ENCODE measurements at places on chromosomes 16 and 17.

GRCh38 chr17:78214706-78215061 is 631 bp downstream of the BIRC5 start:
- no peak for DNase-seq

DNA sequence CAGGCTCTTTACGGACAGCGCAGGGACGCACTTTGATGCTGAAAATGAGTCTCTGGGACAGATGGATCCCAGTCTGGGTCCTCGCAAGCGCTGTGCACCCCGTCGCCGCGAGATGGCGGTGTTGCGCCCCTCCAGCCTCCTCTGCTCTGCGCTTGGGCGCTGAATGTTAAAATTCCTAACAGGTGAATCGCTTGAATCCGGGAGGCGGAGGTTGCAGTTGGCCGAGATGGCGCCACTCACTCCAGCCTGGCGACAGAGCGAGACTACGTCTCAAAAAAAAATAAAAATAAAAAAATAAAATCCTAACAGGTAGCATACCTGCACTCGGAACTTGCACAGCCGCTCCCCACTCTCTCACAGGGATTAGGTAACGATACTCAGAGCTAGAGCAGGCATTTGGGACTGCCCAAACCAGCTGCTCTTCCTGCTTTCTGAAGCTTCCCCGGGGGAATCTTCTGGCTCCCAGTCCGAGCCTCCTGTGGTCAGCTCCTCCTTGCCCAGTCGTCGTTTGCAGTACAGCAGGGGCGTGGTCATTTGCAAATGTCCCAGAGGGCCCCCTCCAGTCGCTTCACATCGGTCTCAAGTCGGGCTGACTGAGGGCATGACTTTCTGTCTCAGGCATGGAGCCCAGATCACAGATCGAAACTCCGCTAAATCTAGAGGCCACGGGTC is 26.2 kb upstream of the OSGIN1 start:
- peak; percentile 2 for DNase-seq

- DNase-seq, result no peak
These were observed 238.9 kb downstream of the TOX3 start for GRCh38 chr16:52308051-52308450.

GRCh38 chr17:61289408-61290385 is 109.9 kb upstream of the TBX2 start:
- DNase-seq, result no peak

DNA sequence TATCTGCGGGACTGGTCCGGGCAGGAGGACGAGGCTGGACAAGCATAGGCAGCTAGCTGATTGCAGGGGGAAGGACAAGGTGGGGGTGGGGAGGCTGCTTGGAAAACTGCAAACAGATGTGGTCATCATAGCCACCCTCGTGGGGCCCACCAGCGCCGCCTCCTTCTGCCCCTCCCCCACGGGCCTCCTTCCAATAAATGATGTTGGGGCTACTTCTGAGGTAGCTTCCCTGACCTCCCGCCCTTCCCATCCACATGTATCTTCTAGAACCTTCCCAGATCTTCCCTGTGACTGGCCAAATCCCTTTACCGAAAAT is 12.3 kb upstream of the CDC42EP4 start:
- DNase-seq, result no peak

DNA sequence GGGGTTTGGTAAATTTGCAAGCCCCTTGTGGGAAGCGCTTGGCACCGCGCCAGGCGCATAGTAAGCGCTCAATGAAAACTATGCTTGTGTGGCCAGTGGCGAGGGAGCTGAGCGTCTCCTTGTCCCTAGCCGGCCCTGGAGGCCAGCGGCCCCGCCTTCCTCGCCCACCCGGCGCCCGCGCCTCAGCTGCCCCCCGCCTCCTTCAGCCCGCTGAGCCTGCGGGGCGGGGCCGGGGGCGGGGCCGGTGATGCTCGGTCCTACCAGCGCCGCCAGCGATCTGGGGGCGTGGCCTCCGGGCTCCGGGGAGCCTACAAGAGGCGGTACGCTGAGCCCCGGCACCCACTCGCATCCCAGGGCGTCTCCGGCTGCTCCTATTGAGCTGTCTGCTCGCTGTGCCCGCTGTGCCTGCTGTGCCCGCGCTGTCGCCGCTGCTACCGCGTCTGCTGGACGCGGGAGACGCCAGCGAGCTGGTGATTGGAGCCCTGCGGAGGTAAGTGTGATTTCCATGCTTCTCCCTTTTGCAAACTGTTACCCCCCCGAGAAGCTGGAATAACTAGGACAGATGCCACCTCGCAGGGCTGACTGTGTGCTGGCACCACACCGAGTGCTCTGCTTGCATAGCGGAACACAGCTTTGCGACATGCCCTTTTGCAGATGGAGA is at the start of gene CRISPLD2:
TSS of gene CRISPLD2 (plus strand) at position 342 of the 661 bp plus-strand sequence. CDS start 18,511 bp downstream, outside the sequence.
- DNase-seq, result peak; percentile 82

DNA sequence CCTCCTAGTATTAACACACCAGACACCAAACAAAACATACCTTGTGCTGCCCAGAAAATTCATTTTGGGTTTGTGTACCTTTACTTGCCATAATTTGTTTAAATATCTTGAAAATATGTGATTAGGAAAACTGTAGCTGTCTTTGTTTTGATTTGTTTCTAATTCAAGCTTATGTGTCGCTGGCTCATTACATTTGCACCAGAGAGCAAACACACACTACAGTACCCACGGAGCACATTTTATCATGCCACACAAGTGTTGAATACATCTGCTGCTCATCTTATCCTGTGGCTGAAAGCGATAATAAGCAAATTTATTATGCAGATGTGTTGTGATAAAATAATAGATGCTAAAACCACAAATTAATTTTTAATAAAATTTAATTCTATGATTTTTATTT is 63.1 kb downstream of the SPAG9 start:
- no peak for DNase-seq

GRCh38 chr16:25575363-25575762 is 116.4 kb upstream of the HS3ST4 start:
- DNase-seq, result no peak

DNA sequence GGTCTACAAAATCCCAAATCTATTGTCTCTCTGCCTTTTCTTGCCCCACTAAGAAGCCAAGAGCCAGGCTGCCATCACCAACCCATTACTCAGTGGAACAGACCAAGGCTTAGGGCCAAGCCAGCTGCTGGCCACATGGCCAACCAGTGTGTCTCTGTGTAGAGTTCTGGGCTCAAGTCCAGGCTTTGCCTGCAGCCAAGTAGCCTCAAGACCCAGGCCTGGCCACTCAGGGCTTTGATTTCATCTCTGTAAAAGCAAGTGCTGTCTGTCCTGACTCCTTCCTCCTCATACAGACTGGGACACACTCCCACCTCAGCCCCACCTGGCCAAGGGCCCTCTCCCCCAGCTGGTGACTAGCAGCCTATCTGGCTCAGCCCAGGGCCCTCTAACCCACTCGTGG is 14.6 kb downstream of the SREBF1 start:
- no peak for DNase-seq

DNA sequence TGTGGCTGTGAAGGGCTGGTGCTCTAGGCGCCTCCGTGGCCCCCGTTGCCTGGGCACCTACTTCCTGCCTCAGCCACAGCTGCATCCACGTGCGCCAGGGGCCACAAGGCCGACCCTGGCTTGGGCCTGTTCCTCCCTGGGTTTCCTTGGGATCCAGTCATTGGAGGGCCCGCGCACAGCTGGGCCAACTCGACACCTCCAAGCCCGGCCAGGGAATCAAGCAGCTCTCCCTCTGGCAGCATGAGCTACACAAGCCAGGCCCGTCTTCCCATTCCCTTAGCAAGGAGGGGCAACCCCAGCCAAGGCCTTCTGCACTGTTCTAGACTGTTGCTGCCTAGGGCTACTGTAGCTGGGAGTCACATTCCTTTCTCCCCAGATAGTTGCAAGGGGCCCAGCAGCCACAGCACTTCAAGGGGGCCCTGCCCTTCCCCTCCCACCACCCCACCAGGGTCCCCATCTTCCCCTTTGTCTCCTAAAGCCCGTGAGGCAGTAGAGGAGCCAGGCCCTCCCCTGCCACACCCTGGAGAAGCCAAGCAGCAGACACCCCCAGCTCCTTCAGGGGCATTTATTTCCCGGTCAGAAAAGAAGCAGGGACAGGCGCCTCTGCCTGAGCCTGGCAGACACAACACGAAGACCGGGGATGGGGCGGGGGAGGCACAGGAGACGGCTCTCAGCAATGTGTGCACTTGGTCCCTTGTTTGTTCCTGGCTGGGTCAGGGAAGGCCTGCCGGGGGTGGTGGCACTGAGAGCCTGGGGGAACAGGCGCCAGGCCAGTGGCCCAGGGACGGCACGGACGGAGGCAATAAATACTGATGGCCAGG is 3.8 kb downstream of the ARHGDIA start:
- no peak for DNase-seq

- DNase-seq, result peak; percentile 17
These were observed 1.7 kb downstream of the HEXIM1 start for GRCh38 chr17:45149669-45150664.

DNA sequence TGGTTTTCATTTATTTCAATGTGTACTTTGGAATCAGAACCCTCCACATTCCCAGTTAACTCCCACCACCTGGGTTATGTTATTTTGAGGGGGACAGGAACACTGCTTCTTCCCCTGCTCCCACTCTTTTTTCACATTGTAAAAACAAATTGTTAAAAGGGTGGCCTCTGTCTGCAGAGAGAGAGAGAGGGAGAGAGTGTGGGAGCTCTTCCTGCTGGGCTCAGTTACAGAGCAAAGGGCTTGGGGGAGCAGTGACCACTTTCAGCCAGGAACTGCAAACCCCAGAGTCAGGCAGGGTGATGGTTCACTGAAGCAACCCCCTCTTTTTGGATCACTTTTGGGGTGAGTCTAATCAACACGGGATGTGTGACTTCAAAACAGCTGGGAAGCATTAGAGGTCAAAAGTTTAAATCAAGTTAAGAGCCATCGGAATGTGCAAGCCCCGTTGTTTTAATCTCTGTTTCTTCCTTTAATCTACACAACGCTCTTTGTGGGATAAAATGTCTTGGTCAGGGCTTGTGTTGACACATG is 577.0 kb upstream of the CDH11 start:
- no peak for DNase-seq

DNA sequence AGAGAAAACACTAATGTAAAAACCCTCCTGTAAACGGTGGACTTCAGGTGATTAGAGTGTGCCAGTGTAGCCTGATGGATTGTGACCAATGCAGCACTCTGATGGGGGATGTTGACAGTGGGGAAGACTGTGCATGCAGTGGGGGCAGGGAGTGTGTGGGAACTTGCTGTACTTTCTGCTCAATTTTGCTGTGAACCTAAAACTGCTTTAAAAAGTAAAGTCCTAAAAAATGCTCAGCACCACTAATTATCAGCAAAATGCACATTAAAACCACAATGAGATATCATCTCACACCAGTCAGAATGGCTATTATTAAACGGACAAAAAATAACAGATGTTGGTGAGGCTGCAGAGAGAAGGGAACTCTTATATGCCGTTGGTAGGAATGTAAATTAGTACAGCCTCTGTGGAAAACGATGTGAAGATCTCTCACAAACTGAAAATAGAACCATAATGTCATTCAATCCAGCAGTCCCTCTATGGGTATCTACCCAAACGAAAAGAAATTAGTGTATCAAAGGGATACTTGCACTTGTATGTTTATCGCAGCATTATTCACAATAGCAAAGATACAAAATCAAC is 9.7 kb upstream of the ULK2 start:
- no peak for DNase-seq

DNA sequence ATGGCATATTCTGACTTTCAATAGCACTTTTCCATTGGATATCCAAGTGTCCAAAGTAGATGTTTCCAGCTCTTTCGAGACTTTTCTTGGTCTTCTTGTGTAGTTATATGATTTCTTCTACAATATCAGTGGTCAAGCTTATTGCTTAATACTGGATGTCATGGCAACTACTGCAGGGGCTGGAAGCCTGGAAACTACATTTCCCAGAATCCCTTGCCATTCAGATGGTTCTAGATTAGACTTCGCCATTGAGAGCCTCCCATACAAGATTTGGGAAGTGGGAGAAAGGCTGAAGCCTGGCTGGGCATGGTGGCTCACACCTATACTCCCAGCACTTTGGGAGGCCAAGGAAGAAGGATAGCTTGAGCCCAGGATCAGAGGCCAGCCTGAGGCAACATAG is 153.6 kb downstream of the C16orf95 start:
- DNase-seq, result no peak

DNA sequence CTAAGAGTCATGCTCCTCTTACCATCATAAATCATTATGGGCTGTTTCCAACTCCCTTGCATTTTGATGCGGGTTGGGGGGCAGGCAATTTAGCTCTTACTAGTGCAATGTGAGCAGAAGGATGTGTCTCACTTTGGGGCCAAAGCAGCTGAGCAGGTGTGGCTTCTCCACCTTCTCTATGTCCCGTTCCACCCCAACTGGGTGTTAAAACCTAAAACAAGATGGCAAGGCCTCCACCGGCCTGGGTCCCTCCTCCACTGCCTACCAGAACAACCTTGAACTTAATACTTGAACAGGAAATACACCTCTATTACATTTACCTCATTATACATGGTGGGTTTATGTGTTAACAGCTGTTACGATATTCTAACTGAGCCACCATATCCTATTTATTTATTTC is 52.8 kb downstream of the TOX3 start:
- DNase-seq, result no peak

- DNase-seq, result no peak
These were observed 7.7 kb upstream of the ARL5C start for GRCh38 chr17:39173526-39174274.

Measured in T-helper 2 cell (primary cell).